ENCODE measurements at places on chromosomes 3 and 15.

- no peak for DNase-seq
Measured at GRCh38 chr3:112247900-112248299, 46.1 kb downstream of the SLC9C1 start.

- no peak for DNase-seq
Measured at GRCh38 chr3:168884353-168884903, 779.1 kb downstream of the MECOM start.

DNA sequence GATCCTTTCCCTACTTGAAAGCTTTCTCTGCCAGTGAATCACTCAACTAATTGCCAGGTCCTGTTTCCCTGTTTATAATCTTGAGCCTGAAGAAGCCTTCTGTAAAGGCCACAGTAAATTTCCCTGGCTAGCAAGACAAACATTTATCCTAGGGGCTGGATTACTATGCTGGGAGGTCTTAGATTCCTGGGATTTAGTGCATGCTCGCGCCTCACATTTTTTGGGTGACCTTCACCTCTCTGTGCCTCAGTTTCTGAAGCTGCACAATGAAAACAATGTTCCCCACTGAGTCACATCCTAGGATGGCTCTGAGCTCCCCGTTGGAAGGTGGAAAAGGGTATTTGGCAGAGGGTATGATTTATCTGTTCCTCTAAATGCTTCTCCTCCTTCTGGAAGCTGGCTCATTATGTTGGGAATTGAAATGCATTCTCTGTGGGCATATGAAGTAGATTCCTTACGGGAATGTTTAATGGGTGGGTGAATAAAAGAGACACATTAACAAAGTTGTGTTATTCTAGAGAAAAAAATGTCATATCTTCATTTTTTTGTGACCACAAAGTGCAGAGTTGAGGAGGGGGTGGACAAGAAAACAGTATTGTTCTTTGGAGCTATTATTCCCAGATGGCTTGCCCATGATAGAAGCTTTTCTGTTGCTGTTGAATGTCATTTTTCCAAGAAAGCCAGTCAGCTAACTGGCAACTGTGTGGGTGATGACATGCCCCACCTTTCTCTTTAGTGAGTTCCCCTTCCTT, 32.4 kb downstream of the LSM3 start:
- DNase-seq: no peak

GRCh38 chr15:67771189-67771800, 54.0 kb upstream of the SKOR1 start:
- DNase-seq: no peak

- DNase-seq: no peak
Measured at GRCh38 chr15:38084289-38084688, 149.8 kb downstream of the TMCO5A start.

DNA sequence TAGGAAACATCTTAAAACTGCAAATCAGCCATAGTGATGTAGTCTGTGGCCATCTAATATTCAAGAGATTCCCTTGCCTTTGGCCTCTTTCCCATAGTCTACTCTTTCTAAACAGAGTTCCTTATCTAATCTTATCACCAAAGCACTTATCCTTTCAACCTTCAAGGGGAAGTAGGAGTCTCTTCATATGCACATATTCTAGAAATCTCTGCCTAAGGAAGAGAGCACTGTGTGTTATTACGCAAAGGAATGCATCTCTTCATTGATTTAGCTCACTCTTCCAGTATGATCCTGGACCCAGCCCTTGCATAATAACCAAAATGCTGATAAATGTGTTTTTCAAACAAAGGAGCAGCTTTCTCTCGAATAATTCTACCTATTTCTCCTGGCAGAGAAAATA, 253.7 kb upstream of the TPRG1 start:
- no peak for DNase-seq

DNA sequence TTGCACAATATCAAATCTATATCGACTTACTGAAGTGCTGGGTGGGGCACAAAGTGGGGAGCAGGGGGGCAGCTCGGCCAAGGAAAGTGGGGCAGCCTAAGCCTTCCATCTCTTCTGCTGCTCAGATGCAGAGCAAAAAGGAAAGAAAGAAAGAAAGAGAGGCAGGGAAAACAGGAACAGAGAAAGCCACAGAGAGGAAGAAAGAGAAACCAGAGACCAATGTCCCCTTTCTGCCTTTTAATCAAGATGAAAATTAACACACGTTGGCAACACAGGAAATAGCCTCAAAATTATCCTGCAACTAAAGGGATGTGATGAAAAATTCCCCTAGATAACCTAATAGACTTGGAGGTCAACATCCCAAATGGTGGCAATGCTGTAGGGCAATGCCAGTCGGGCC, 72.2 kb upstream of the RAD18 start:
- no peak for DNase-seq

GRCh38 chr3:177221744-177222143, 24.5 kb upstream of the TBL1XR1 start:
- no peak for DNase-seq

DNA sequence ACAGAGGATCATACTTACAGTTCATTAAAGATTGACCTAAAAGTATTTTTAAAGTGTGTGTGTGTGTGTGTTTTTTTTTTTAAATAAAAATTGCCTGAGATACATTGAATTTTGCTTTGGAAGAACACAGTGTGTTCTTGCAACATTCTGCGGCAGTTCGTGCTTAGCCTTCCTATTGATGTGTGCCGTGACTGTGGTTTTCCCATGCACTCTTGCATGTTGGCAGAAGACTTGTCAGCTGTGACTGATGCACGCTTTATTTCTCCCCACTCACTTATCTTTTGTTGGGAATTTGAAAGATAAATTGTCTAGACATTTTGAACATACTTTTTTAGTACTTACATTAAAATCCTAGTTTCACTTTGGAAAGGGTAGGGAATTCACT, 136.3 kb upstream of the LRRFIP2 start:
- DNase-seq: no peak

DNA sequence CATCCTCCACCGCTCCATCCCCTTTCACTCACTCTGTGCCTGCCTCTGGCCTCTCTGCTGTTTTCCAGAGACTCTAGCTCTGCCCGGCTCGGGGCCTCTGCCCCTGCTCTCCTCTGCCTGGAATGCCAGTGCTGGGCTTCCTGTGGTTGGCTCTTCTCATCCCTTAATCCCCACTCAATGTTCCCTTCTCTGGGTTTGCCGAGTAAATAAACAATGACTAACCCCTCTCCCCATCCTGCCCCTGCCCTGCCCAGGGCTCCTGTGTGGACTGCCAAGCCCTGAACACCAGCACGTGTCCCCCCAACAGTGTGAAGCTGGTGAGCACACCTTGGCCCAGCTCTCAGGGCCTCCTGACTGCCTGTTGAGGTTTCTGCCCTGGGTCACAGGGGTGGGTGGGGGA, 12.2 kb downstream of the STAB1 start:
- DNase-seq: no peak

DNA sequence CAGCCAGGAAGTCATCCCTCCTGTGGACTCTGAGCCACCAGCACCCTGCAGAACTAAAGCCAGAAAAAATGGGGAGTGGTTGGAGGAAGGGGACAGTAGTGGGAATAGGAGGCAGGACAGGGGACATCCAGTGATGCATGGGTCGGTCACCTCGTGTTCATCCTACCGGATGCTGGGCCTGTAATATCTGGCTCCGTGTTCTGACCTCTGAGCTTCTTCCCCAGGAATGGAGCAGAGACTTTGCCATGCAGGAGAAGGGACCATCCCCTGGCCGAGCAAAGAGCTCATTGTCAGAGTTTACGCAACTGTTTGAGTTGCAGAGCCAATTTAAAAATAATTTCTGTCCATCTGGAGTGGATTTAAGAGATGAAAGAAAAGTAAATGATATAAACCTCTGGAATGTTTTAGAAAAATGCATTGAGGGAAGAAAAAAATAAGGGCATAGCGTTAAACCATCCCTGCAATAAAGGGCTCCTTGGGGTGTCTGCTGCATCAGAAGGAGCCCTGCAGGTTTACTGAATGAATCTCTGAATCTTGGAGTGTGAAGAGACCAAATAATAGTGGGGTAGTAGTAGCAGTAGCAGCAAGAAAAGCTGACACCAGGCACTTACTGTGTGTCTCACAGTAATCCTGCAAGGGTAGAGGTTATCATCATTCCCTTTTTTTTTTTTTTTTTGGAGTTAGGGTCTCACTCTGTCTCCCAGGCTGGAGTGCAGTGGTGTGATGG, 70.9 kb downstream of the AAGAB start:
- DNase-seq: no peak

GRCh38 chr15:92915766-92916435, 15.8 kb downstream of the CHD2 start:
- DNase-seq: no peak

GRCh38 chr3:111749171-111750170, 109.6 kb upstream of the PHLDB2 start:
- no peak for DNase-seq

DNA sequence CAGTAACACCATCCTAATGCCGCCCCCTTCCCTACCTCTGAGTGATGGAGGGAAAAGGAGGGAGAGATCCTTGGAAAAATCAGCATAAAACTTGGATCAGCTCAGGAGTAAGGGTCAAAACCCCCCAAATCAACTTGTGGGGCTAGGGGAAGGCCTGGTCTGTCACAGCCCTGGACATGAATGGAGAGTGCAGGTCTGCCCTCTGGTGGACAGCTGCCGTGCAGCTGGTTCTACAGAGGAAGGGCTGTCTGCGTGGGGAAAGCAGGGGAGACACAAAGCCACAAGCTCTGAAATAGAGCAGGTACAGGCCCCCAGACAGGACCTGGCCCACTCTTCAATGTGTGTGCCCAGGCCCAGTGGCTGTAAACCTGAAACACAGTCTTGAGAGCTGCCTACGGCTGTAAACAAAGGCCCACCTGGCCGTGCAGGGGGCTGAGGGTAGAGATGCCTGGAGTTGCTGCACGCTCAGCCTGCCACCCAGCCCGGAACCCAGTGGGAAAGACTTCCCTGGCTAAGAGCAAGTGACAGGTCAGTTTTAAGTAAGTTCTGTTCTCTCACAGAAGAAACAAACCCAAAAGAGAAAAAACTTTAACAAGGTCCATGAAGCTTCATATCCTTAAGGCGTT, 16.4 kb downstream of the CLK3 start:
- DNase-seq: no peak

GRCh38 chr3:58116985-58117384, 93.8 kb downstream of the DNASE1L3 start:
- no peak for DNase-seq

GRCh38 chr3:11539677-11540076, 104.0 kb downstream of the VGLL4 start:
- no peak for DNase-seq

GRCh38 chr15:38662033-38662802, 97.6 kb upstream of the RASGRP1 start:
- no peak for DNase-seq

DNA sequence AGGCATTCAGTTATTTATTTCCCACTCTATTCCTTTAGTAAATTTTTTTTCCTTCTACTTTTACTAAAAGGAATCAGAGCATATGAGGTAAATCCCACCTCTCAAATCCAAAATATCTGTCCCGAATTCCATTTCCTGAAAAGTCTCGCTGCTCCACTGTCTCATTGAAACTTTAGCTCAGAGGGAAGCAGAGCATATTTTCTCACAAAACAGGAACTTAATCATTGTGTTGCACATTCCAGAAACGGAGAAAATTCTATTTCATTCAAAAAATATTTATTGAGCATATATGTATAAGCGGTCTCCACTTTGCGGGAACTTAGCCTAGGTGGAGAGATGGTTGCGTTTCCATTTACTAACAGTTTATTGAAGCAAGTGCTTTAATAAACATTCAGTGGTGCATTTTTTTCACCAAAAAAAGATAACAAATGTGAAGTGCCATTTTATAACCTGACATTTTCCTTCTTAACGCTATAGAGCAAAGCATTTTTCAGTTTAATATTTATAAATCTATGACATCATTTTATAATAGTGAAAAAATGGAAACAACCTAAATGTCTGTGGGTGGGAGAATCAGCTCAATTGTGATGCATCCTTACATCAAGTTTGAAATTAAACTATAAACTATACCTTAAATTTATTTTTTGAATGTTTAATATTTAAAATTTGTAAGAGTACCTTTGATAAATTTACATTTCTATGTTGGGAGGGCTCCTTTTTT, 67.2 kb upstream of the CSTA start:
- no peak for DNase-seq

DNA sequence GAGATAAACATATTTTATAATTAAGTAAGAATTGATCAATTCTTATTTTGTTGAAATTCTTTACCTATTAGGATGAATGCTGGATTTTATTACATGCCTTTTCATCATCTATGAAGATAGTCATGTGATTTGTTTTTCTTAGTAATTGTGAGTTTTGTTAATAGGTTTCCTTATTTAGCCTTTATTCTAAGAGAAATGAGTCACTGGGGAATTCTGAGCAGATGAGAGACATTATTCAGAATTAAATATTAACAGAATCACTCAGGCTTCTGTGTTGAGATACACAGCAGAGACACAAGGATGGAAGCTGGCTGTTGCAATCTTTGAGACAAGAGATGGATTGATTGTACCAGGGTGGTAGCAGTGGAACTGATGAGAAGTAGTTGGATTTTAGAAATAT, 7.4 kb upstream of the ANO10 start:
- DNase-seq: no peak

GRCh38 chr3:17431004-17431403, 311.4 kb downstream of the TBC1D5 start:
- DNase-seq: no peak

DNA sequence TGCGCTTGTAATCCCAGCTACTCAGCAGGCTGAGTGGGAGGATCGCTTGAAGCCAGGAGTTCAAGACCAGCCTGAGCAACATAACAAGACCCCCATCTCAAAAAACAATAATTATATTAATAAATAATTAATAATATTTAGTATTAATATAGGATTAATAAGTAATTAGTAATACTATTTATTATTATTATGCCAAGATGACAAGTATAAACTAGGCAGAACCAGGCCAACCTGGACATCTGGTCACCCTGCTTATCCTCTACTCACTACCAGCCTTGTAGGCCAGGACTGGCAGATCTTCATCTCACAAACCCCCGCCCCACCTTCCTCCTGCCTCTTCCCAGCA, 429 bp downstream of the CPN2 start:
- DNase-seq: no peak

DNA sequence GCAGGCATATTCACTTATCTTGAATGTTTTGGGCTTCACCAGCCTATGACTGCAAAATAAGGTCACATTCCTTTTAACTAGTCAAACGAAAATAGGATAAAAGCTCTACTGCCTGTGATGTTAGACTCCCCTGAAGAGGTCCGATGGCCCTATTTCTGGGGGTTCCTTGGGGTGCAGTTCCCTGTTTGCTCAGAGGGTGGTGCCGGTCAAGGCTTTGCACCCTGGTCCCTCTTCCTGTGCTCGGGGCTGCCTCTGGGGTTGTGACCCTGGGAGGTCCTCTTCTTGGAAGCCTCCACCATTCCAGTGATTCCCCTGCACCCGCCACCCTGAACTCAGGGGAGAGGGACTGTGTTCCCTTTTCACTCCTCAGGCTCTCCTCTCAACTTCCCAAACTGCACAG, 86.7 kb upstream of the ANKRD34C start:
- no peak for DNase-seq
